ENCODE measurements at places on chromosomes 1 and 21.

DNA sequence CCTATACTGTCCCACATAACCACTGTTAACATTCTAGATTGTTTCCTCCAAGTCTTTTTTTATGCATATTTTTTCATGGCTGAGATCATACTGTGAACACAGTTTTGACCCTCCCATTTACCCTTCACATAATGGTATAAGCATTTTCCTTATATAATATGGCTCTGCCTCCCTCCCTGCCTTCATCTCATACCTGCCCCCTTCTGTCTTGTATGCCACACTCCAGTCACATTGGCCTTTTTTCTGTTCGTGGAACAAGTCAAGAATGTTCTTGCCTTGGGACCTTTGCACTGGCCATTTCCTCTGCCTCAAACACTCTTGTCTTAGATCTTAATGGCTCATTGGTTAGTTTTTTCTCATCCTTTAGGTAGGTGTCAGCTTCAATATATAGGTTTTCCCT, 24.3 kb upstream of the ELAVL4 start:
- DNase-seq = no peak

DNA sequence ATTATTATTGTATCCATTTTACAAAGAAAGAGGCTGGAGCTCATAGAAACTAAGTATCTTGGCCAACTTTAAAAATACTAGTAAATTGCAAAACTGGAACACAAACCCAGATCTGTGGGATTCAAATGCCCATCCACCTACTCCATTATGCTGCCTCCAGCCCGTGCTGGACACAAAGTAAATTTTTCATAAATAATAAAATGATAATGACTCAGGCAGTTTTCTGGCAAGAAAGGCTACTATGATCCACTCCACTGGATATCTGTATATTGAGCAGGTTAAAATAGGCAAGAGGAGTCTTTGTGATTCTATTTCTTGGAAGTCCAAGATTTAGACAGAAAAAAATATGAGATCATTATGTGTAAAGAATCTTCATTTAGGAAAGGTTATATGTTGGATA, 138.3 kb upstream of the DUSP10 start:
- no peak for DNase-seq

- no peak for DNase-seq
Observed at GRCh38 chr1:233255145-233255544, 40.4 kb downstream of the PCNX2 start.

DNA sequence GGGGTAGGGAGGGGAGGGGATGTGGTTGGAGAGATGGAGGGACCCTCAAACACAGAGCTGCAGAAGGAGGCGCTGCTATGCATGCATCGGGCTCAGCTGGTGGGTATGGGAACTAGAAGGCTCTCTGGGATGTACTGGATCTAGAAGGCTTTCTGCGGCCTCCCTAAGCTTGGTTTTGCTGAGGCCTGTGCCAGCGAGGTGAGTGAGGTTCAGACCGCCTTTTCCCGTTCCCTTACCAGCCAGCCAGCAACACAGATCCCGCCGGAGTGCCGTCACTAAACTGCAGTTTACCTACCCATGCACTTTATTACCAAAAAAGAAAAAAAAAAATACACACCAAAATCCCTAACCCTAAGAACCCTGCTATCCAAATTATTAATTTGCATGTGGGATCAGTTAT, 180.2 kb downstream of the PRDM16 start:
- DNase-seq = no peak

DNA sequence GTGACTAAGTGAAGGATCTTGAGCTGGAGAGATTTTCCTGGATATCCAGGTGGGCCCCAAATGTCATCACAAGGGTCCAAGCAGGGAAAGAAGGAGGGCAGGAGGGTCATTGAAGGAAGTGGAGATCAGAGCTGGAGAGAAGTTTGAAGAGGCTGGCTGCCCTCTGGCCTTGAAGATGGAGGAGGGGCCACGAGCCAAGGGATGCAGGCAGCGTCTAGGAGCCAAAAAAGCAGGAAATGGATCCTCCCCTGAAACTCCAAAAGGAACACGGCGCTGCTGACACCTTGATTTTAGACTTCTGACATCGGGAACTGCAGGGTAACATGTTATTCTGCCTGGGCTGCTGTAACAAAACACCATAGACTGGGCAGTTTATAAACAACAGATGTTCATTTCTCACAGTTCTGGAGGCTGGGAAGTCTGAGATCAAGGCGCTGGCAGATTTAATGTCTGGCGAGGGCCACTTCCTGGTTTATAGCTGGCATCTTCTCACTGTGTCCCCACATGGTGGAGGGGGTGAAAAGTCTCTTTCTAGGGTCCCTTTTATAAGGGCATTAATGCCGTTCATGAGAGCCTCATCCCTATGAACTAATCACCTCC, 28.8 kb upstream of the ZBTB21 start:
- no peak for DNase-seq

DNA sequence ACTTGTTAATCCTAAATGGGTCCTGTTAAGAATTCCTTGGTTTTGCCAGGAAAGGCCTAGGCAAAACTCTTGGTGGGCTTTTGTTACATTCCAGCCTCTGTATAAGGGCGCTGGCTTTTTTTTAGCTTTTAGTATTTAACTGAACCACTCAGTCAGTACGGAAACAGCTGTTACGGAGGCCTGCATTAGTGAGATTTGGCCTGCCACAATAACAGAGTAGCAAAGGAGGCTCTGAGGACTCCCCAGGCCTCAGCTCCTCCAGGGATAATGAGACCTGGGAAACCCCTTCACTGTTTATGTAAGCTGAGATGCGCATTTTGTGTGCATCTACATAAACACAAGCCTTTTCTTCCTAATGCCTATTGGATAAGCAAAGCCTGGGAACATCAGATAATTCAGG, 210.2 kb downstream of the APP start:
- no peak for DNase-seq

- DNase-seq = no peak
Observed at GRCh38 chr1:115912116-115912515, 64.2 kb upstream of the SLC22A15 start.

- no peak for DNase-seq
Observed at GRCh38 chr1:245353411-245353810, 198.6 kb downstream of the KIF26B start.

GRCh38 chr1:106912131-106912530, 144.3 kb upstream of the PRMT6 start:
- DNase-seq = no peak

DNA sequence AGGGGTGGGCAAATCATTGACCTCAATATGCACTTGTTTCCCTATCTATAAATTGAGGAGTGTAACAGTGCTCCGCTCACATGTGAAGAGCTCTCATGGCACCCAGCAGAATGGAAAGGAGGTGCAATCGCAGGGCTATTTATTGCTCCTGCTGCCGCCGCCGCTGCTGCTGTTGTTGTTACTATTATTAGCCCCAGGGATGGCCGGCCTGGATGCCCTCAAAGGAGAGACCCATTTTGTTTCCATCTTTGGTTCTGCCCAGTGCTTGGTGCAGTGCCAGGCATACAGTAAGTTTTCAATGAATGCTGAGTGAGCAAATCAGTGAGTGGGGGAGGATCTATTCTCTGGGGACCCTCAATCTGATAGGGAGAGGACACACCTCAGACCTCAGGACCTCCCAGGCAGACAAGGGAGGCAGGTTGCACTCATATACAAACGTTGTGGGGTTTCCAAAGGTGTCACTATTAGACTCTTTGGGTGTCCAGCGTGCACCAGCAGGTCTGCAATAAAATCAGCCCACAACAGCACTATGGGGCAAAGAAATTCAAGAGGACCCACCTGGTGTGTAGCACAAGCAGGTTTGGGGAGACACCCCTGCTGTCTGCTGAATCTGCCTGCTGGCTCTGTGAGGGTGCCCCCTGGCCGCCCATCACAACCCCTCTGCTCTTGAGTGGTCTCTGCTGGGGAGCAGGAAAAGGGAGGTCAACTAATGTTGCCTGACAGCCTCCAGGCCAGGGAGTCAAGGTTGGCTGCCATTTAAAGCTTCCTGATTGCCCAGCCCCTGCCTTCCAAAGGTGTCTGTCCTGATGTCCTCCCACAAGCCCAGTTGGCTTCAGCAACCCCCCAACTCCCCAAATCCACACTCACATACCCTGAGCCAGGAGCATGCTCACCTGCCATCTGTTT, 136.3 kb downstream of the ACTL8 start:
- DNase-seq = no peak

GRCh38 chr1:187537936-187538335, 709.2 kb downstream of the PLA2G4A start:
- no peak for DNase-seq

DNA sequence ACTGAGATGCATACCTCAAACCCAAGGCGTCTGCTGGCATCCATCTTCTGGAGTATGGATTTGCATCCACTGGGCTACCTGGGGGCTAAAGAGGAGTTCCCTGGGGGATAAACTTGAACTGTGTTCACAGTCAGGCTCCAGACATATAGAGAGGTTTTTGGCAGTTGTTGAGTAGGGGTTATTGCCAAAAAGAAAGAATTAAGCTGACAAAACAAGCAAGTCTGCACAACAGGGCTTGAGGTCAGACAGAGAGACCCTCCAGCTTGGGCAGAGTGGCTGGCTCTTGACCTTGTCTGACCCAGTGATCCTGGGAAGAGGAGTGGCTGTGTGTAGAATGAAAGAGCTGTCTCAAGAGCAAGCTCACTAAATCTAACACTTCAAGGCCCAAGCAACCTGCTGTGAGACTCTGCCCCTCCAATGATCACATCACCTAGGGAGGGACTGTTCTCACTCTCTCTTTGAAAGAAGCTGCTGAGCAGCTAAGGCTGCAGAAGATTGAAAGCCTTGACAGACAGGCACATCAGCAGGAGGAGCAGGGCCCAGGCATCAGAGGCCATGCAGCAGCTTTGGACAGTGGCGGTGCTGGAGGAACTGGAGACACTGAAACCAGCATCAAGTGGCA, 61.5 kb downstream of the SYT2 start:
- no peak for DNase-seq

GRCh38 chr1:29687601-29688244, 451.4 kb downstream of the PTPRU start:
- no peak for DNase-seq

DNA sequence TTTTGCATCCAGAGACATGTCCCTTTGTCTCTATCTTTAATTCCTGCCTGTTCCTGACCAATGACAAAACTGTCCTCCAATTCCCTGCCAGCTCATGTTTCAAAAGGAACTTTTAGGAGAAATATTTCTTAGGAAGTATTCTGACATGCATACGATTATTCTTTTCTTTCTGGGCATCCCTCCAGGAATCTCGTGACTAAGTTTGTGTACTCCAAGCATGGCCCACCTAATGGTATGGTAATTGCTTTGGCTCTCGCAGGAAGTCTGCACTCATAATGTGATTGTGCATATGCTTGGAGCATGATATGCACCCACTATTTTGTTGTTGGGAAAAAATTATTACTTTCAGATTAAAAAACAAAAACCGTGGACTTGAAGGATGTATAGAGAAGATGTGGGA, 256.4 kb downstream of the PRDM2 start:
- DNase-seq = no peak

- no peak for DNase-seq
Observed at GRCh38 chr1:157226739-157227138, 88.5 kb upstream of the ETV3 start.

DNA sequence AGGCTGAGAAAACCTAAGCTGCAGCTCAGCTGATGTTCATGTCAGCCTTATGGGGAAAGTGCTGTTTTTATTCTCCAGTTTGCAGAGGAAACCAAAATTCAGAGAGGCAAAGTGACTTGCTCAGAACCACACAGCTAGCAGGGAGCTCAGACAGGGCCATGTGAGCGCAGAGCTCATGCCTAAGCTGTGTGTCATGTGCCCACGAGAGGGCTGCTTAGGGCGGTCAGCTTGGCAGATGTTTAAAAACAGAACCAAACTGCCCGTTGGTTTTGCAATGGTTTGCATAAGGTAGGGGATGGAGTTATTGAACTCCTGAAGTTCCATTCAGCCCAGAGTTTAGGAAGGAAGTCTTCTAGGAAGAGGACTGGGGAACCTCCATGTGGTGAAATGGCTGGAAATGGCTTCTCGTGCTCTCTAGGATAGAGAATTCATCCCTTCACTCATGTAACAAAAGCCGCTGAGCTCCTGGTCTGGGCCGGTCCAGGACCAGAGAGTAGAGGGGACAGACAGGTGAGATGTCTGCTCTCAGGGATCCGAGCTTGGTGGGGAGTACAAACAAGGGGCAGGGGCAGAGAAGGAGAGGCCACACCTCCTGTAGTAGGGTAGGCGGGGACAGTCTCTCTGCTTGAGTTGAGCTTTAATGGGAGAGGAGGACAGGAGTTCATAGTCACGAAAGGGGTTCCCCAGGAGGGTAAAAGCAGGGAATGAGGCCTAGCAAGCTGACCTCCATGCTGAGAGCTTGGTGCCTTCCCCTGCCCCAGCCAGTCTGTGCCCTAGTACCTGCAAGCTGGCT, 46.9 kb downstream of the ARHGEF10L start:
- no peak for DNase-seq

- DNase-seq = no peak
Observed at GRCh38 chr1:24964811-24965570, 34.9 kb upstream of the RUNX3 start.

DNA sequence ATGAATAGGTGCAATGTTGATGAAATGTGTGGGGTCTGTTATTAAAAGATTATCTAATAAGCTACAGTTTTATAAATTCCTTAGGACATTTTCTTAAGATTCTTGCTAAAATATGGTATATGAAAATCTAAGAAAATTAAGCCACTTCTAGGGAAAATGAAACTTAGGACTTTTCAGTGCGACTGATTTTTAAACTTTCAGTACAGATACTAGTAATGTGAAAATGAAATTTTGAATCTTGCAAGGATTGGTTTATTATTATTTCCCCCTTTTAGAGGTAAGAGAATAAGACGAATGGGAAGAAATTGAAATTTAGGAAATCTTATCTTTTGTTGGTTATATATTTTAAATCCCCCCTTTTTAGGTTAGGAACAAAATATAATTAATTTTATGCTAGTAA, 16.4 kb downstream of the CAPZA1 start:
- no peak for DNase-seq

DNA sequence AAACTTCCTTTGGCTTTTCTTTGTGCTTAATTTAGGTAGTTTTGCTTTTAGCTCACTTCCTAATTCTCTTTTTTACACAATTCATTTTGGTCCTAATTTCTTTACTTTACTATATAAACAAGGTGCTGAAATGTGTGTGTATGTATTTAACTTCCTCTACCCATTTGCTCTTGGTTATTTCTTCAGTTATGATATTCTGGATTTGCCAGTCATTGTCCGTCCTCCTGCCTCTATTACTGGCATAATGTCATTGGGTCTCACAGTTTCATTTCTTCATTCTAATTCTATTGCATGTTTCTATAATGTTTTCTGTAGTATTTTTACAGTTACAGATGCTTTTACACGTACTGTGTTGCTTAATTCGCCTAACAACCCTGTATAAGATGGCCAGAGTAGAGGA, 96.2 kb downstream of the ZMYM4 start:
- no peak for DNase-seq

GRCh38 chr1:209601809-209602657, 18.5 kb downstream of the CAMK1G start:
- DNase-seq = no peak

GRCh38 chr1:119359730-119360129, 8.9 kb upstream of the HAO2 start:
- DNase-seq = no peak

- no peak for DNase-seq
Observed at GRCh38 chr1:77762072-77762476, 2.4 kb upstream of the USP33 start.
